ENCODE measurements at places on chromosomes 16 and 17.

DNA sequence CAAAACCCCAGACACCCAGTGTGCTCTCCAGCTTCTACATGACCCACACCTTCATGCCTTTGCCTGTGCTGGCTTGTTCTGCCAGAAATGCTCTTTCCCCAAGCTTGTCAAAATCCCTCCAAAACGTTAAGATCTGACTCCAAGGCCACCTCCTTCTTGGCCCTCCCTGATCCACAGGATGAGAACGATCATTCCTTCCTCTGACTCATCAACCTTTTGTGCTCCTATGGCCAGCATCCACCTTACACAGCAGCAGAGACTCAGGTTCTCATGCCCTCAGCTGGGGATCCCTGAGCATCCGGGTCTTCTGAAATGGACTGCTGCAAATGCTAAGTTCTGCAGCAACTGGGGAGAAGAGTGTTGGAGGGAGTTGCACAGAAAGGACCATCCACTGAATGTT lies 2.9 kb downstream of the ZBTB4 start:
- no peak for DNase-seq

DNA sequence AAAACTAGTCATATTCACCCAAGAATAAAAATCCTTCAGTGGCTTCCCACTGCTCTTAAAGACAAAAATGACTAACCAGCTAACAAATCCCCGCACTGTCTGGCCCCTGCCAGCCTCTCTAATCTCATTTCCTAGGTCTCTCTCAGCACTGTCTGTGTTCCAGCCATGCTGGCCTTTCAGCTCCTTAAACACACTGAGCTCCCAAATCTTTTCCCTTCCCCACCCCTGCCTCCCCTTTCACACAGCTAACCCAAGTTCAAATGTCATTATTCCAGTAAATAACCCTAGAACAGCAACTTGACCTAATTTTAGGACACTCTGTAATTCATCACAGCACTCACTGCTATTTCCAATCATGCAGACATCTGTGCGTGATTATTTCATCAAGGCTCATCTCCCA lies 7.8 kb downstream of the SHCBP1 start:
- no peak for DNase-seq

GRCh38 chr17:17872547-17873345 lies 36.0 kb upstream of the SREBF1 start:
- DNase-seq, result no peak

GRCh38 chr16:80700558-80700957 lies 103.8 kb downstream of the CDYL2 start:
- DNase-seq, result no peak

- no peak for DNase-seq
These were observed 105.2 kb upstream of the ZNF750 start for GRCh38 chr17:82944990-82945389.

GRCh38 chr17:1029922-1030644 lies 33.2 kb downstream of the TIMM22 start:
- no peak for DNase-seq

DNA sequence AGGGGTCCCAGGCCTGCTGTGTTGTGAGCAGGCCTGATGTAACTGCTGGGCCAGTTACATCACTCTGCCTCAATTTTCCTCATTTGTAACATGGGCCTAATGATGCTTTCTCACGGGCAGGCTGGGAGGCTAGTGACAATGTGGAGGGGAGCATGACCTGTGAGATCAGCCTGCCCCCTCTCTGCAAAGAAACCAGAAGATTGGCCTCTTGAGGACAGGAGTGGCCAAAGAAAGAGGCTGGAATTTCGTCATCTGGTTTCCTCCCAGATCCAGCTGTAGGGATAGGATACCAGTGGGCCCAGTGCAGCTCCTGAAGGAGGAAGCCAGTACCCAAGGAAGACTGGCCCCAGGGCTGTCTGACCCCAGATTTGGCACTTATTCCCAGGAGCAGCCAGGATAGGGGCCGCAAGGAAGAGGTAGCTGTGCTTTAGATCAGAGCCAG lies 615 bp upstream of the SREBF1 start:
- peak; percentile 69 for DNase-seq

GRCh38 chr17:4110152-4110551 lies 32.7 kb downstream of the ZZEF1 start:
- DNase-seq, result no peak

DNA sequence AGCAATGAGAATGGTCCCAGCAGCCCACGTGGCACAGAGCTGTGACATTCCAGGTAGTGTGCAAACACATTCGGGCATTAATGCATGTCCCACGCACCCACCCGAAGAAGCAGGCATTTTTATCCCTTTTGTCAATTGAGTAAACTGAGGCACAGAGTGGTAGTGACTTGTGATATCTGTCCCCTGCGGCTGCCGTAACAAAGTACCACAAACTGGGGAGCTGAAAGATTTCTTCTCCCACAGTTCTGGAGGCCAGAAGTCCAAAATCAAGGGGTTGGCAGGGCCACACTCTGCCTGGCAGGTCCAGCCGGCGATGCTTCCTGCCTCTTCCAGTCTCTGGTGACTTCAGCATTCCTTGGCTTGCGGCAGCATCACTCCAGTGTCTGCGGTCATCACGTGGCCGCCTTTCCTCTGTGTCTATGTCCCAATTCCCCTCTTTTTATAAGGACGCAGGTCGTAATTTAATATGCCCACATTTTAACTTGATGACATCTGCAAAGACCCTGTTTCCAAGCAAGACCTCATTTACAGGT lies 221.9 kb upstream of the GSE1 start:
- DNase-seq, result no peak

DNA sequence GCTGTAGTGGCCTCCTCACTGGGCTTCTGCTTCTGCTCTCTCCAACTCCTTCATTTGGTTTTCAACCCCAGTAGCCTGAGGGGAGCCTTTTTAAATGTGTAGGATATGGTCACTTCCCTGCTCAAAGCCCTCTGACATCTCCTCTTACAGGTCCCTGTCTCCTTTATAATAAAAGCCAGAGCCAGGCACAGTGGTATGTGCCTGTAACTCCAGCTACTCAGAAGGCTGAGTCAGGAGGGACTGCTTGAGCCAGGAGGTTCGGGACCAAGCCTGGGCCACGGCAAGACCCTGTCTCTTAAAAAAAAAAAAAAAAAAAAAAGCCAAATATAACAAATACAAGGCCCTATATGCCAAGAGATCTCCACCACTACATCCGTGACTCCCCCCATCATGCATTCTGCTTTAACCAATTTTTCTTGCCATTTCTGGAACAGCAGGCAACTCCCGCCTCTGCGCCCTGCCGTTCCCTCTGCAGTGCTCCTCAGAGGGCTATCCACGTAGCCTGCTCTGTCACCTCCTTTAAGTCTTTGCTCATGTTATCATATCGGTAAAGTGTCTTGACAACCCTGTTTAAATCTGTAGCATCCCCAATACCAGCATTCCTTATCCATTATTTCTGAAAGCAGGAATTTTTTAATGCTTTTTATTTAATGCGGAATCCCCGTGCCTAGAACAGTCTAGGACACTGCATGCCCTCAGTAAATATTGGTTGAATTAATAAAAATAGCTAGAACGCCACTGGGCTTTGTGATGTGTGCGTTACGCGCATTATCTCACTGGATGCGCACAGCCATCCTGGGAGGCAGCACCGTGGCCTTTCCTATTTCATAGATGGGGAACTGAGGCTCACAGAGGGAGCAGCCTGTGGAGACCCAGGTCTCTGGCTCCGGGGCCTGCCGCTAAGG lies 9.5 kb downstream of the ZNF771 start:
- DNase-seq, result no peak

DNA sequence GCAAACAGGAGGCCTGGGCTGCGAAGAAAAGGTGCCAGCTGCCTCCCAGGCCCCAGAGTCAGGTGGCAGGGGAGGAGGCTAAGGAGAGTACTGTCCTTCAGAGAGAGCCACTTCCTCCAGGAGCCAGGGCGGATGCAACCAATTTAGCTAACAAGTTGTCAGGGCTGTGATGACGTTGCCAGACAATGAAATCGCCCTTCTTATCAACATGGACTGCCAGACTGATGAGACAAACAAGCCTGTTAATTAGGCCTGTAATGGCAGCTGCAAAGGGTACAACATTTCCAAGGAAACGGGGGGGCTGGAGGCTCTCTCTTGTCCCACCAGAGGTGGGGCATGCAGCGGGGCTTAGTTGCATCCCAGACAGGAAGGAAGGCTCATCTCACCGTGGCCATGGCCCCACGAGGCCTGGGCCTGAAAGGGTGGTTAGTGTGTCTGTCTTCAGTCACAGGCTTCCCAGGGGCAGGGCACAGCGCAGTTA lies 111.8 kb downstream of the SDK2 start:
- no peak for DNase-seq

- peak; percentile 22 for DNase-seq
These were observed 1.6 kb downstream of the HEATR3 start for GRCh38 chr16:50067290-50067853.

- DNase-seq, result no peak
These were observed 473.3 kb upstream of the PSMD7 start for GRCh38 chr16:73823205-73823849.

- DNase-seq, result no peak
These were observed 2.3 kb upstream of the CCL3 start for GRCh38 chr17:36092230-36092629.

DNA sequence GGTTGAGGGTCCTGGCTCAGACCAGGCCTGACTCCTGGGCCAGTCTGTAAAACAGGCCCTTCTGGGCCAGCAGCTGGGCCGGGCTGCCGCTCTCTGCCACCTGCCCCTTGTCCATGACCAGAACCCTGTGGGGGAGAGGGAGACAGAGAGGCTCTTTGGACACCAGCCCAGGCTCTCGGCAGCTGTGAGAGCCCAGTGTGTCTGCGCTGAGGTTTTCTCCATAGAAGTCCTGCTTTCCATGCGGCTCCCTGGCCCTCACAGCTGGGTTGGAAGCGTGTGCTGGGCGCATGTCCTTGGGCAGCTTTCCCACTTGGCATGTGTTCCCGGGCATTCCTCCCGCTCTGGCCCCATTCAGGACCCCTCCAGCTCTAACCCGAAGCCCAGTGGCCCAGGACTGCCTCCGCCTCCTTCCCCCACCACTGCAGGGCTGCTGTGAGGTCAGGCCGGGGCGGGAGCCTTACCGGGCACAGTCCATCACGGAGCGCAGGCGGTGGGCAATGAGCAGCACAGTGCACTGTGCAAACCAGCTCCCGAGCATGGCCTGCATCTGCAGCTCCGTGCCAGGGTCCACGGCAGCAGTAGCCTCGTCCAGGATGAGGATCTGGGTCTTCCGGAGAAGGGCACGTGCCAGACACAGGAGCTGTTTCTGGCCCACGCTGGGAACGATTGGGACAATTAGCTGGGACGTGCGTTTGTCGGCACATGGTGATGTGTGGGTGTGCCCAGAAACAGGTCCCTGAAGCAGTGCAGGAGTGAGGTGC lies 73.0 kb downstream of the ABCC6 start:
- no peak for DNase-seq

- DNase-seq, result no peak
These were observed 25.4 kb downstream of the MAP1LC3B start for GRCh38 chr16:87417528-87417910.

GRCh38 chr17:14372905-14373613 lies 72.2 kb downstream of the HS3ST3B1 start:
- no peak for DNase-seq

DNA sequence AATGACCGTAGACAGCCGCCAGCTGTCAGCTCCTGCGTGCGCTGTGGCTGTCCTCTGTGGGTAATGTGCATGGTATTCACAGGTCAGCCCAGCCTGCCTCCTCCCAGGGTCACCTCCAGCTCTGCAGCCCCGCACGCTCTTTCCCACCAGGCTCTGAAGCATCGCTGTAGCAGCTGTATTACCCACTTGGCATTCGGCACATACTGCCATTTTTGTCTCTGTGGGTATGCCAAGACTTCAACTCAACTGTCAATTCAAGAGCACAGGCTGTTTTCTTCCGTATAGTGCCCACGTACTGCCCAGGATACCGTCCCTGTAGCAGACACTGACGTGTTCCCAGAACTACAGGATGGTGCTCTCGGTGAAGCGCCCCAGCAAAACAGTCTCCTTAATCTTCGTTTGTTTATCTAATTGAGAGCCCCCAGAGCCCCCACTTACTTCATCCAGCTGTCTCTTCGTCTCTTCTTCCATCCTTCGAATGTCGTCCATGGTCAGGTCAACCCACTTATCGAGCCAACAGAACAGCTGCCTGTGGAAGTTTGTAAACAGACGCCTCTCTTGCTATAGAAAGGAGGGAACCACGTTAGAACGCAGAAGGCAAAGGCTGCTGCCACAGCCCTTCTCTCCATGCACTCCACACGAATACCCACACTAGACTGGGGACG lies 17.4 kb upstream of the INPP5K start:
- DNase-seq, result no peak

DNA sequence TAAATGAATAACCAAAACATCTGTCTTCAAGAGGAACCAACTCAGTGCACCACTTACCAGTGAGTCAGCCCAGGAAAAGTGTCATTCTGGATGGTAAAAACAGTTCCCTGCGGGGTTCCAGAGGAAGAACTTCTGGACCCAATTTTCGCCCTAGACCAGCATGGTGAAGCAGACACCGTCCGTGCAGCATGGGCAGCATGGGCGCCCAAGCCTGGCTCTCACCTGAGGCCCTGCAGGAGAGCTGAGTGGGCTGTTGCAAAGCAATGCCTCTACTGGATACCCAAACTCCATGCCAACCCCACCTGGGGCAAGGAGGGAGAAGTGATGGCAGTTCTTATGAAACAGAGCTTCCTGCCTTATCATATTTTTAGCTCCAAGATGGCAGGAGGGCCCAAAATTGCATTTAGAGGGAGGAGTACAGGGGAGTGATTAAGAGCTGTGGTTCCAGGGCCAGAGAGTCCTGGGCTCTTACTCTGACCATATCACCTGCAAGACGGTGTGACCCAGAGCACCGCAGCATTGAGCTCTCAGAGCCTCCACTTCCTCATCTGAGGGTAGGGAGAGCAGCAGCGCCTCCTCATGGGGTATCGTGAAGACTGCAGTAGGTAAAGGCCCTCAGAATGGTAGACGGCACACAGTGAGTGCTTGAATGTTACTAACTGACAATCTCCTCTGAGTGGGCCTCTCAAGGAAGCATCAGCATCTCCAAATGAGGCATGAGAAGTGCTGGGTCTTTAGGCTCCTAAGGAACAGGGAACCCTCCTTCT lies 16.6 kb upstream of the INPP5K start:
- no peak for DNase-seq

DNA sequence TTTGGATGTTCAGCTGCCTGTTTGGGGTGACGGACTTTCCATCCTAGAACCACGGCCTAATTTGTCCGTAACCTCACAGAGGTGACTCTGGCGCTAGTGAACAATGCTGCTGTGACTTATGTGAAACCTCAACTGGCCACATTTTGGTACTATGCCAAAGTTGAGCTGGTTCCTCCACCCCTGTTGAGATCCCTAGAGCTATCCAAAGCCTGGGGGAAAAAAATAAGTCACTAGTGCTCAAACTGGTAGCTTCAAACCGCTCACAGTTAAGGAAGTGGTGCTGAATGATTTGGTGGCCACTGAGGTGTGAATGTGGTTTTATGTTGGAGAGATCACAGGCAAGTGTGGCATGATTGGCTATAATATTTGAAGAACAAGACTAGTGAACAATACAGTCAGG lies 11.3 kb upstream of the TUBG2 start:
- no peak for DNase-seq

DNA sequence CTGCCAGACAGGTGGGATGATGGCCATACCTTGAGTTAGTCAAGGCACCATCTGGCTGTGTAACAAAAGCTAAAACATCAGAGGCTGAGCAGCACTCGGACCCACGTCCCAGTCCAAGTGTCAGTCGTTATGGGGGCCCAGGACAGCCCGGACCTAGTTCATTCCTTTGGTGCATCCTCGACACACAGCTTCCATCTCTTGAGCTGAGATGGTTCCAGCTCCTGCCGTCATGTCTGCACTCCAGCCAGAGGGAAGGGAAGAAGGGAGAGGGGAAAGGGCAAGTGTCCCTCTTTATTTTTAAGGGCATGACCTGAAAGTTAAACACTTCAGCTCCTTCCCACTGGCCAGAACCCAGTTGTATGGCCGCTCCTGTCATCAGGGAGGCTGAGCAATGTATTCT lies 218.0 kb downstream of the SEC14L1 start:
- DNase-seq, result no peak

Data from HCT116 (cell line).